ENCODE measurements at places on chromosomes 6 and 20.
A peak's percentile ranks its signal among the peaks of the same experiment; 100 is the strongest.

DNA sequence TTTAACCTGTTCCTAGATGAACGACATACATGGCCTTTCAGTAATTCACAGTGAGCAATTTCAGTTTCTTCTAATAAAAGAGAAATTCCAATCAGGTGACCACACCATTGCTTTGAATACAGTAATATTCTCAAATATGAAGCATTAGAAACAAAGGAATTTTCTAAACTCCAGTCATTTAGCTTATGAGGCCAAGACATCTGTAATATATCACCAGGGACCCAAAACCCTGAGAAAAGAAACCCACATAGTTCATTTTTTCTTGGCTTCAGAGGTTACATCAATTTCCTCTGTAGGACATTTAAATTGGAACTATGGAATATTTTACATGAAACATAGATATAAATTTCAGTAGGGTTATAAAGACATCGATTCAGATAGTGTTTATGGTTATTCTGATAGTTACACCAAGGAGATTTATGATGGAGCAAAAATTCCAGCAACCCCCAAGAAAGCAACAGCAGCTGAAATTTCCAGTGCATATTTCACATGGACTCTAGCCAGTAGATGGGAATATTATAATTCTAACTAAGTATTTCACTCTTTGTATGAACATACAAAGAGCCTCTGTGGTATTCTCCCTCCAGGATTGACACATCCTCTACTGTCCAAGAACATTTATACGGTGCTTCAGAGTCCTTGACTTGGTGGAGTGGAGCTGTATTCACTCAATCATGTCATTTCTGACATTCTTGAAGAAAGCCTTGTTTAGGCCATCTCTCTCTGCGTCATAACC, 82.9 kb downstream of the ADGRG6 start:
- no peak for DNase-seq

DNA sequence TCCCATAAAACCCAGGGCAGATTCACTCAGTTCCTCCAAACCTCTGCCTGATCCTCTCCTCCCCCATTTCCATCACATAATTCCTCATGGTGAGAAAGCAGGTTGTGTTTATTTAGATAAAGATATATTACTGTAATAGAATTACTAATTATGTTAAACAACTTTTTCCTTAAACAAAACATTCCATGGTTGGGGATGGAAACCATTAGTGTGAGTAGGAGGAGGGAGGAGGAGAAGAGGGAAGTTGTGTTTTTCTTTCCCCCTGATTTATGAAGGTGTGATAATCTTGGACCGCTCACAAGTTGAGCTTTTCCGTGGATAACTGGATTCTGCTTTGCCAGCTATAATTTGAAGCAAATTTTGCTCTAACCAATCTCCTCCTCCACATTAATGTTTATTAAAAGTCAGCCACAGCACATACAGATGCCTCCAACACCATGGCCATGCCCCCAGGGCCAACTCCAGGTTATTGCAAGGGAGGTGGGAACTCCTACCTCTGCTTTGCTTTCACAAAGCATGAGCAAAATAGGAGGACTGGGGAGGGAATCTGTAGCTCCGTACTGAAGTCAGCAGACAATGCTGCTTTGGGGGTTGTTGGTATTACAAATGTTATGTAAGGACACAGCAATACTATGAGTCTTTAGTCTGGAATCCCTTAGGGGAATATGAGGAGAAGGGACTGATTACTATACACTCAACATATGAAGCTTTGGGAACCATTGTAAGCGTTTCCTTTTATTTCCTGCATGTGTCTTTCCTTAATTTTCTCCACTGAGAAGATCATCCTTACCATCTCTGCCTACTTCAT, 542.0 kb downstream of the DHX35 start:
- no peak for DNase-seq

- DNase-seq = no peak
Measured at GRCh38 chr6:53342217-53342616, 6.5 kb downstream of the ELOVL5 start.

DNA sequence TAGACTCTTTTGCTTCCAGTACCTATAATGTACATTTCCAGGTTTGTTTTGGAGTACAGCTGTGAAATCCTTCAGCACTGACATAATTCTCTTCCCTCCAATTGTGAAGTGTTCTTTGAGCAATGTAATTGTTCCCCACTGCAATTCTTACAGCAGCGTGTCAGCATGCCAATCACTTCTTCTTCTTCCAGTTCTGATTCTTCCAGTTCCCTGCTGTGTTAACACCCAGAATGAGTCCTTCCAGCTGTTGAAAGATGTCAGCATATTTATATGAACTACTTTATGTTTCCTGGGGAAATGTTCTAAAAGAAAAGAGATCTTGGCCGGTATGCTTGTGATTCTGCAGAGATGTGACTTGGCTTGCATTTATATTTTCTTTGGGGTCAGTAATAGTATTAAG, 213.9 kb downstream of the UNC5CL start:
- DNase-seq = no peak

DNA sequence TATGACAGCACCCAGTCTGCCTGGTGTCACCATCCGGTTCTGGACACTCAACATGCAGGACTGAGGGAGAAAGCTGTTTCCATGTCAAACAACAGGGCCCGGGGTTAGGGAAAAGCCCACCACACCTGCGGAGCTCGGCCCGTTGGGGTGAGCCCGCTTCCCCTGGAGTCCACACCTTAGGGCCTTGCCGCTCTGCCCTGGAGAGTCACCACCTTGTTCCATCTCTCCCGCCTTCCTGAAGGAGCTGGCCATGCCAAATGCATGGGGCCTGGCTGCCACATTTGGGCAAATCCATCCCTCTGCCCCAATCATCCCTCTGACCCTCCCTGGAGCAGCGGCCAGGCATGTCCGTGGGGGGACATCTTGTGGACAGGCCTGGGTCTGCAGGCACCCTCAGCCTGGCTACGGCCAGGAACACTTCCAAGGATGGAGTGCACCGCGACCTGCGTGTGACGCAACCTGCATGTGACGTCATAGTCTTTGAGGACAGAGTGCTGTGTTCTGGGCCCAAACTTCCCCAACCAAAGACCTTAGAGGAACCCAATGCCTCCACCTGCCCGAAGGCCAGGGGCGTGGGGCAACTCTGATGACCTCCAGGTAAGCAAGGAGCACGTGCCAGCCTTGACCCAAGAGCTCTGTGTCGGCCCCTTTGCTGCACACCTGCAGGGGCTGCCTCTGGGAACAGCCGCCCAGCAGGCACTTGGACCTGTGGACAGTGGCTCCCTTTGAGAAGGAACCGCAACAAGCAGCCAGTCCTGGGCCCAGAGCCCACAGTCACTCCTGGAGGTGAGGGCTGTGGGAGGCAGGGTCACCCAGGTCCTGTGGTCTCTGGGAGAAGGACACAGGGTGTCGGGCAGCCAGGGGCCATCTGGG, 1.7 kb downstream of the CABLES2 start:
- peak; percentile 69 for DNase-seq

GRCh38 chr20:4626228-4626627, 95.5 kb upstream of the PRND start:
- DNase-seq = no peak

DNA sequence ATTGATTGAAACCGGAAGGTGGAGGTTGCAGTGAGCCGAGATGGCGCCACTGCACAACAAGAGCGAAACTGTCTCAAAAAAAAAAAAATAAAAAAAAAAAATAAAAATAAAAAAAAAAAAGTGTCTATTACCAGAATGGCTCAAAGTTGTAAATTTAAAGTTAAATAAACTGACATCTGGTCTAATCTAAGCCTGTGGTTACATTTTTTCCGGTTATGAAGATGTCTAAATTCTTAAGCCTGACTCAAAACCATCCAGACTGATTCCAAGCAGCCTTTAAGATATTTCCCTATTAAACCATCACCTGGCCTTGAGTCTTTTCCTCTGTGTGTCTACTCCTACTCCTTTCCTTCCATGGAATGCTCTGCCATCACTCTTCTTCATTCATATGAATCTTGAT, 371.7 kb upstream of the RUNX2 start:
- no peak for DNase-seq

DNA sequence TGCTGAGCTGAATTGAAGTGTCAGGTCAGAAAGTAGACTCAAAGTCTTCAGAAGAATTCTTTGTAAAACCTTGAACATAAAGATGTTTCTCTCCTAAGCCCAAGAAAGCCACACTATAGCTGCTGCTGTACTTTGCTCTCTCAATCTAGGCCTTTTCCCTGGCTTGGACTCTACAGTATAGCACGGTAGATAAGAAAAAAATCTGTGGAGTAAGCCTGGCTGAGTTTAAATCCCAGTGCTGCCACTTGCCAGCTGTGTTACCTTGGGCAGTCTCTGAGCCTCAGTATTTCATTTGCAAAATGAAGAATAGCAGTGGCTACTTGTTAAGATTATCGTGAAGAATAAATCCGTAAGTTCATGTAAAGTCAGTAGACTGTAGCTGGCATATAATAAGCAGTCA, 53.3 kb upstream of the UFL1 start:
- DNase-seq = no peak

DNA sequence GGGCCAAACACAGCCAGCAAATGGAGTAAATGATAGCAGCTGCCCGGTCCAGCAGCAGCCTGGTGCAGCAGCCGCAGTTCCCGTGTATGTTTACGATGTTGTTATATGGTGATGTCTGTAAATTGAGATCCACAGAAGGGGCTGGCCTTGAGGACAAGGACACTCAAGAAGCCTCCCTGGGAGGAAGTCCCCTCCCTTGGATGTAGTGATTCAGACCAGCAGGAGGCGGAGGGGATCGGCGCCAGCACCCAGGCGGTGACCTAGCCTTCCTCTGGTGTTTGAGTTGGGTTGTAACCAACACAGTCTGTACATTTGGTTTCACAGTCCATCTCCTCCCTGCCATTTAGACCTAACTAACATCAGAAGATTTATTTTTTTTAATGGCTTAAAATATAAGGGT, 187.8 kb downstream of the SYNDIG1 start:
- peak; percentile 21 for DNase-seq

Data from H4 (cell line).